Stimulated activated CD8-positive, alpha-beta memory T cell treated with anti-CD3 and anti-CD28 coated beads, Interleukin-15, amount 100 ng/mL, for 48 hours (primary cell): ENCODE measurements at places on chromosomes 5 and 9.

DNA sequence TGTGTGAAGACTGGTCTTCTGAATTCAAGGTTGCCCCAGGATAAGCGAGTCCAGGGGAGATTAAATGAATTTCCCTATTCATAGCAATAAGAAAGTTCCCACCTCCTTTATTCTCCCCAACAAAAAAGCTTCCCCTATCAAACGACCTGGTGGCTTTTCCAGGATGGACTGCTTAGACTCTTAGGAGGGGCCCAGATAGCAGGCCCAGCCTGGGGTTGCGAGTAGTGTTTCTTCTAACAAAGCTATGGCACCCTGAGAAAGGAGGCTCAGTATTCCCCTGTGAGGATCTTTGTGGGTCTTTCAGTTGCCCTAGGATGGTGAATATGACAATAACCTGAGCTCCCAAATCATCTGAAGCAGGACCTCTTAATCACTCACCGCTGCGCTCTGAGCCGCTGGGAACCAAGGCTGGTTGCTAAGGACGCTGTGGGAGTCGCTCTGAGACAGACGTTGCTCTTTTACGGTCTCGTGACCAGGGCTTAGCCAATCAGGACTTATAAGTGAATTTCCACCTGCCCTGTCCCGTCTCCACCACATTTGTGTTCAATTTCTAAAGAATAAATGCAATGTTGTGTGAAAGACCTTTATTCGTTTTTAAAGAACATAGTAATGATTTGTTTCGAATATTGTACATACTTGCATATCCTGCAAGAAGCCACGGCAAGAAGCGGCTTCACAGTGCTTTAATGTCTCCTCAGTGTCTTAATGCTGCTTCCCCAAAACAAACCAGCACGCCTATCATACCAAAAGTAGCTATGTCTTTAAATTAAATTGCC is at the start of gene TMEM232:
TSS of gene TMEM232 (minus strand) at position 423 of the 776 bp plus-strand sequence. CDS start 59,319 bp downstream, outside the sequence.
- peak; percentile 53 for DNase-seq

DNA sequence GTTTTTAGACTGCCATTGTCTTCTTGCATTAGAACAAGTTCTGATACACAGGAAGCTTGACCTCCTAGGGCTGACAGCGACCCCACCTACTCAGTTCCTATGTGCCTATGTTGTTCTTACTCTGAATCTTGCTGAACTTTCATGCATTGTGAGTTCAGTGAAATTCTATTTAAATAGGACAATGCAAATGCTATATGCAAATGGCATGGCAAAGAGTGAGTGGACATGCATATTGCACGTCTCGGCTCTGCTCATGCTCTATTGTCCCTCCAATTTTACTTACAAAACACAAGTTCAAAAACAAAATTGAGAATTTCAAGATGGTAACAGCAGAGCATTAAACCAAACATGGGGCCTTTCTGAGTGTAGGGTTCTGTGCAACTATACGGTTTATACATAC is 5.3 kb upstream of the DCP2 start:
- DNase-seq: no peak

- DNase-seq: no peak
These were observed 287.0 kb downstream of the DMRT2 start for GRCh38 chr9:1337169-1337568.

DNA sequence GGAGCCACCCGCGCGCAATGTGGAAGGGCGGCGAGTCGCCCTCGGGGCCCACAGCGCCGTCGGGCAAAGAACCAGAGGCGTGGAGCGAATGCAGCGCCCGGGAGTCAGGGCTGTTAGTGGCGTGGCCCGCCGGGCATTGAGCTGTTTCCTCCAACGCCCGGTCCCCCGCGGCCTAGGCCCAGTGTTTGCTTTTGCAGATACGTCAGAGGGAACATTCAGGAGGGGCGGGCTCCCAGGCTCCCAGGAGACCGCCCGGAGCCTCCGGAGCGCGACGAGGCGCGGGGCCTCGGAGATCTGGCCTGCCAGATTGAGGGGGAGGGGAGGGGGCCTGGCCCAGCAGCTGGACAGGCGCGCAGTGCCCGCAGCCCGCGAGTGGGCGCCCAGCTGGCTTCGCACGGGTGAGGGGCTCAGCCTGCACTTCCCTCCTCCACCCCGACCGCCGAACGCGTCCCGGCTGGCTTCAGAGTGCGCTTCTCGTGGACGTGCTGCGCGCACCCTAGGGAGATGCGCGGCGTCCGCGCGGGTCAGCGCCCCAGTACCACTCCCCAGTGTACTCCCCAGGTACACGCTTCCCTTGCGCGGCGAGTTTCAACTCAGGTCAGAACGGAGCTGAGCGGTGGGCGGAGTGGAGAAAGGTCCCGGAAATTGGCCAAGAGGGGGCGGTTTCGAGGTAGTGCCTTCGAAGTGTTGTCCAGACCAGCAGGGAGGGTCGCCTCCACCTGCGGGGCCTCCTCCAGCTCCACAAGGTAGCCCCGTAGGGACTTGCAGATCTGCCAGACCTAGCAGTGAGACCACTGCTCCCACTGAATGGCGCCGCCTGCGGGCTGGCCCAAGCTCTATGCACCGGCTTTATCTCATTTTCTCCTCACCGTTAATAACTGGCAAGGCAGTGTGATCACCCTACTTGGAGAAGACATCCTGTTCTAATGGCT is 130.4 kb downstream of the TMEM174 start:
- DNase-seq: no peak
